ENCODE measurements at places on chromosomes 3 and 15. TPM values are rescaled to one million over a fixed set of nuclear protein-coding genes. Genes with fewer than 3 reads are reported as not detected.

Gene SERPINI2
- not detected for total RNA-seq

Gene VIPR1
- total RNA-seq = 2.0 TPM

Gene KLHL40
- total RNA-seq = not detected

Gene TP63
- 0.18 TPM for total RNA-seq

Gene GOLGA6L25
- total RNA-seq = not detected

Gene CNTN6
- not detected for total RNA-seq

Gene WDR48
- total RNA-seq = 20.9 TPM

Gene LINGO1
- total RNA-seq = 9.9 TPM

Gene RBP2
- total RNA-seq = not detected

Gene DCLK3
- total RNA-seq = not detected

Gene NPAP1
- total RNA-seq = not detected

Gene TMEM207
- total RNA-seq = not detected

Gene CATSPER2
- 0.24 TPM for total RNA-seq

Gene DLG1
- 18.5 TPM for total RNA-seq

Gene CASR
- total RNA-seq = not detected

Gene WDR93
- total RNA-seq = 0.21 TPM

Gene NR2E3
- total RNA-seq = 0.34 TPM

Gene CTXN2
- not detected for total RNA-seq

Gene ANKRD63
- 0.40 TPM for total RNA-seq

All from A549 treated with AZD2906 at 1 μM for 4 hours (cell line).